ENCODE measurements at places on chromosomes 13 and 19. TPM values are rescaled to one million over a fixed set of nuclear protein-coding genes. Genes with fewer than 3 reads are reported as not detected.

- DNase-seq = no peak
These were observed 1596.3 kb downstream of the PCDH9 start for GRCh38 chr13:65633806-65634205.

- no peak for DNase-seq
These were observed 324.4 kb downstream of the LMO7 start for GRCh38 chr13:75960538-75960994.

- no peak for DNase-seq
These were observed 2436.5 kb downstream of the PCDH9 start for GRCh38 chr13:64793592-64793991.

The TRIM28 gene
- total RNA-seq = 157 TPM

The WDR88 gene
- total RNA-seq = not detected

The LYL1 gene
- total RNA-seq = 17.8 TPM
